ENCODE measurements at places on chromosomes 12 and 14. TPM values are rescaled to one million over a fixed set of nuclear protein-coding genes. Genes with fewer than 3 reads are reported as not detected.

PAWR gene
- 92.0 TPM for total RNA-seq

B4GALNT1 gene
- 0.48 TPM for total RNA-seq

GATC gene
- total RNA-seq, result 25.7 TPM

P2RX2 gene
- total RNA-seq, result not detected

IL23A gene
- total RNA-seq, result 30.9 TPM

INSM2 gene
- not detected for total RNA-seq

ETFRF1 gene
- 13.3 TPM for total RNA-seq

MYO1A gene
- not detected for total RNA-seq

DBX2 gene
- not detected for total RNA-seq

PTPRQ gene
- under 0.01 TPM for total RNA-seq

OTX2 gene
- total RNA-seq, result not detected

TMEM260 gene
- 16.5 TPM for total RNA-seq

PA2G4 gene
- 179 TPM for total RNA-seq

CLEC9A gene
- not detected for total RNA-seq

PMCH gene
- not detected for total RNA-seq

GSG1 gene
- not detected for total RNA-seq

KRT73 gene
- total RNA-seq, result not detected

GPR68 gene
- 4.7 TPM for total RNA-seq

CIDEB gene
- total RNA-seq, result 1.1 TPM

SMCO2 gene
- total RNA-seq, result 0.58 TPM

CLEC7A gene
- total RNA-seq, result 0.07 TPM

YBX3 gene
- total RNA-seq, result 307 TPM

NEUROD4 gene
- not detected for total RNA-seq

SYCP3 gene
- total RNA-seq, result not detected

VRTN gene
- not detected for total RNA-seq

PCED1B gene
- 4.8 TPM for total RNA-seq

KLHL33 gene
- 0.08 TPM for total RNA-seq

POLE2 gene
- 10.2 TPM for total RNA-seq

B3GNT4 gene
- 0.14 TPM for total RNA-seq

SRRM4 gene
- 0.42 TPM for total RNA-seq

HRK gene
- 3.5 TPM for total RNA-seq

DUSP6 gene
- total RNA-seq, result 43.1 TPM

Data from kidney epithelial cell (primary cell).